ENCODE measurements at places on chromosomes 5 and 9.

GRCh38 chr9:127562841-127563401, 49.2 kb upstream of the STXBP1 start:
- DNase-seq = no peak

- DNase-seq = peak; percentile 24
Observed at GRCh38 chr9:35954942-35955546, 2.9 kb downstream of the OR2S2 start.

DNA sequence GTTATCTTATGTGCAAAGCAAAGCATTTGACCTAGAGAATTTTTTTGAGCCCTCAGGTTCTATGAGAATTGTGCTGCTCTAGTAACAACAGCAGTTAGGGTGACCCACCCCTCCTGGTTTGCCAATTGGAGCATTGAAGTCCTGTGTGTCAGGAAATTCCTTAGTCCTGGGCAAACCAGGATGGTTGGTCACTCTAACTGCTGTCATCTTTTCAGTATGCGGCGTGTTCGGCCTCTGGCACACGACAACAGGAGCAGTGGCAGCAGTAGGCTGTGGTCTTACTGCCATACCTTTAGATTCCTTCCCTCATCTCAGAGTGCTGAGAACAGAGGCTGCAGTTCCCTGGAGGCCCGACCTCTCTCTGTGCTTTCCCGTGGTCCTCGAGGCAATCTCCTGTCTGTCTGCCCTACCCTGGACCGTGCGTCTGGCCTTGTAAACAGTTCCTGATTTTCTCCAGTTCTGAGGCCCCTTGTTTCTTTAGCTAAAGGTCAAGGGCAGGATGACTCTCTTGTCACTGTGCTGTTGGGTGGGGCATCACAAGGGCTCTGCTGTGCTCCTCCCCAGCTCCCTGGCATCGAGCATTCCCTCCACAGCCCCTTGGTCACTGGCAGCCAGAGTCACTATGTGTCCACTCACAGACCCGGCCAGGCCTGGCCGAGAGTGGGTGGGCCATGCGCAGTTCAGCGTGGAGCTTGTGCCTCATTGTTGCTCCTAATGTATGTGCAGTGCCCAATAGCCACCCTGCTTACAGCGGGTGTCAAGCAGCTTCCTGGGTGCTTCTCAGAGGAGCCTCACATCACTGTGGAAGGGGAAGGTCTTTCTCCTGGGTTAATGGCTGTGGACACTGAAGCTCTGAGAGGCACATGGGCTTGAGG, 18.5 kb upstream of the COL15A1 start:
- no peak for DNase-seq

GRCh38 chr9:73742412-73742811, 590.7 kb downstream of the ANXA1 start:
- no peak for DNase-seq

- DNase-seq = no peak
Observed at GRCh38 chr5:122738088-122738487, 36.8 kb upstream of the SNX2 start.

DNA sequence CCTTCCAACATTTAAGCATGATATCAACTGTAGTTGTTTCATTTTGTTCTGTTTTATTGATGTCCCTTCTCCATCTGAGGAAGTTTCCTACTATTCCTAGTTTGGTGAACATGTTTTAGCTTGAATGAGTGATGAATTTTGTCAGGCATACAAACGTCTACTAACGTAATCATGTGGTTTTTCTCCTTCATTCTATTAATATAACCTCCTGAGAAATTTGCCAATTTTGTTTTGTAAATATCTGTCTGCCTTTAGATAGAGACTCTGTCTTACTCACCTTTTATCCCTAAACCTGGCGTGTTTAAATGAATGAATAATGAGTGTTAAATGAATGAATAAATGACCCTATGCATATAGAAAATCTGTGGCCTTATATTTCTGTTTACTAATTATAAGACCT, 26.5 kb upstream of the NREP start:
- DNase-seq = no peak
